NCI-H1436 treated with DMSO at 0.1 percent for 48 hours (cell line): ENCODE measurements at places on chromosomes 16 and 17.

- peak; percentile 12 for DNase-seq
Measured at GRCh38 chr17:42179911-42180410, 981 bp downstream of the KCNH4 start.

GRCh38 chr17:28576758-28577465 is at the start of gene ALDOC:
ALDOC (minus strand) TSS chr17:28576895; CDS start chr17:28575532, 1,363 bp downstream.
- peak; percentile 95 for DNase-seq

GRCh38 chr17:17729620-17730249 is 48.5 kb downstream of the RAI1 start:
- peak; percentile 42 for DNase-seq

DNA sequence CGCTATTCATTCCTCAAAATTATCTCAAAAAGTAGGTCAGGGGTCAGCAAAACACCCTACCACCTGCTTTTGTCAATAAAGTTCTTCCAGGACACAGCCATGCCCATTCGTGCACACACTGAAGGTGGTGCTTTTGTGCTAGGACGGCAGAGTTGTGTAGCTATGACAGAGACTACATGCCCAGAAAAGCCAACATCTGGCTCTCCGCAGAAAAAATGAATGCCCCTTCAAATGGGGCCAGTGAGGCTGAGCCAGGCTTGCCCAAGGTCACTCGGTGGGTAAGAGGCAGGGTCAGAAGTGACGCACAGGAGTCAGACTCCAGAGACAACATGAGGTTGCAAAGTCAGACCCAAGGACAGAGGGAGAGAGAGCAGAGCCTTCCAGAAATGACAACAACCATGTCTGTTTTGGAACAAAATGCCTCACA is 200.1 kb downstream of the XYLT1 start:
- no peak for DNase-seq

DNA sequence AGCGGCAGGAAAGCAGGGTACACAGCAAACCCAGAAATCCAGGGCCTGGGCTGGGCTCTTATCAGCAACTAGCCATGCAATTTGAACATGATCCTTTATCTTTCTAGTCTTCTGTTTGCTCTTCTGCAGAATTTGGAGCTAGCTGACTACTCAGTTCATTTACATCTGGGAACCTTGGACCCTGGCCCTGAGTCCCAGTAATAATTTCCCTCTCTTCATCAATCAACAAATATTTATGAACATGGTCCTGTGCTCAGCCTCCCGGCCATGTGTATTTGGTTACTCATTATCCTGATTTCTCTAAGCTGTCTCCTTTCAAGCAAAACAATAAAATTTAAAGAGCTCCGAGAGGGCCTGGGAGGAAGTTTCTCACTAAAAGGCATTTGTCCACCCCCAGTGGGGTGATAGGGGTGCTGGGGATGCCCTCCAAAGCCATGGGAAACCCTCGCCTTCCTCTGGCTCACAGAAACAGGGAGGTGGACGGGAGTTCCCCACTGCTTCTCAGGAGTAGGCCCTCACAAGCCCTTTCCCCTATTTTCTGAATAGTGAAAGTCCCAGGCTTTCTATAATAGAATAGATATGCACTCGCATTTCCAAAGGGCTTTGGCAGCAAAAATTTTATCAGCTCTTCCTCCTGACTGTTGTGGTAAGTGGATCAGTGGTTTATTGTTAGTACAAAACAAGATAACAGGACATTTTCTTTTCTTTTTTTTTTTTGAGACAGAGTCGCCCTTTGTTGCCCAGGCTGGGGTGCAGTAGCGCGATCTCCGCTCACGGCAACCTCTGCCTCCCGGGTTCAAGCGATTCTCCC is 6.9 kb upstream of the WDR59 start:
- no peak for DNase-seq

DNA sequence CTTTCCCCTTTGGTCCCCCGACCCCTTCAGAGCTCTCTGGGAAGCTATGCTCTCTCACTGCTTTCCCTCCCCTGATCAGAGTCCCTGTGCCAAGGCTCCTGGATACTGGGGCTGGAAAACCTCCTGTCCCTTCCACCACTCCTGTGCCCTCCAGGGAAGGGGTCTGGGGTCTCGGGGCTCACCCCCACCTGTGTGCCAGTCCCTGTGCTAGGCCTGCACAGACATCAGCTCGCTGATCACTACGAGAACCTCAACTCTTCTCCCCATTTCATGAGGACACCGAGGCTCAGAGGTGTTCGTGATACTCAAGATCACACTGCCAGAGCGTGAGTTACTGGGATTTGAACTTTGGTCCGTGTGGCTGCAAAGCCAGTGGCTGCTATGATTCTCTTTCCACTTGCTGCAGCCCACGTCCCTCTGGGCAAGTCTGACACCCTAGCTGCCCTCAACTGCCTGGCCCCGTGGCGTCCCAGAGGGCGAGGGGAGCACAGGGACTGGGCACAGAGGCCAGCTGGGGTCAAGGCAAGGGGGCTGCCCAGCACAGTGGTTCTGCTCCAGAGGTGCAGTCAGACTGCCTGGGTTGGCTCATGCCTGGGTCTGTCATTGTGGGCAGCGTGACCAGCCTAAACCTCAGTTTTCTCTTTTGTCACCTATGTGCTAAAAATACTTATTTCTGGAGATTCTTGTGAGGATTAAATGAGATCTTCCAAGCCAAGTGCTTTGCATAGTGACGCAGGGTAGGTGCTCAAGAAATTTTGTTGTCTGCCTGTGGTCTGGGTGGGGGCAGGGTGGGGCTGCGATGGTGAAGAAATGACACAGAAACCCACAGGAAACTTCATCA is 43.8 kb upstream of the TOB1 start:
- DNase-seq: no peak

DNA sequence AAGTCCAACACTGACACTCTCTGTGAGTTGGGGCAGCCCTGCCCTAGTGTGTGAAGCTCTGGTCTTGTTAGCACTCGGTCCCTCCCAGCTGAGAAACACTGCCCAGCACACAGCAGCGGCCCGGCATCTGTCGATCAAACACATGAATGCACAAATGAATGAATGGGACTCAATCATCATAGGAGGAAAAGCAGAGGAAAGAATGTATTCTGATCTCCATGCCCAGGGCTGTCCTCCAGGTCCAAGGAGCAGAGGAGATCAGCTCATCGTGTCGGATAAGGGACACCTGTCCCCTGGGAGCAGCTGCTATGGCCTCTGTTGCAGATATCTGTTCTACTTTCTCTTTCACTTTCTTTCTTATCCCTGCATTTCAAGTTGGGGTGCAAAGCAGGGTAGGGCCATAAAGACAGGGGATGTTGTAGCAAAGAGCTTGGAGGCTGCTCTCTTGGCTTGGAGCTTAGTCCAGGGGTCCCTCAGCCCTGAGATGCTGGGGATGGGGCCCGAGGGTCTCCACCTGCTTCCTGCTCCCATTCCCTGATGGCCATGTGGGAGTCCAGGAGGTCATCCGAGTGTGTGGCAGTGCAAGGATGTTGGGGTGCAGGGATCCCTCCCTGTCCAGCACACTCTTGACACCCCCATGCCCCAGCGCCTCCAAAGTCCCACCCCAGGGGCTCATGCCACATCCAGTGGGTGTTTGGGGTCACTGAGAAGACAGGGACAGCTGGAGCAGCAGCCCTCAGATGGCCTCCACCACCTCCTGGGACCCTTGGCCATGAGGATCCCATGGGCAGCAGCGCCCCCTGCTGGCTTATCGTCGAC is 88.2 kb downstream of the IRF8 start:
- DNase-seq: no peak

GRCh38 chr17:57744195-57745170 is 616 bp downstream of the CCDC182 start:
- no peak for DNase-seq

- DNase-seq: no peak
Measured at GRCh38 chr16:89358030-89359005, 132.0 kb downstream of the ANKRD11 start.

DNA sequence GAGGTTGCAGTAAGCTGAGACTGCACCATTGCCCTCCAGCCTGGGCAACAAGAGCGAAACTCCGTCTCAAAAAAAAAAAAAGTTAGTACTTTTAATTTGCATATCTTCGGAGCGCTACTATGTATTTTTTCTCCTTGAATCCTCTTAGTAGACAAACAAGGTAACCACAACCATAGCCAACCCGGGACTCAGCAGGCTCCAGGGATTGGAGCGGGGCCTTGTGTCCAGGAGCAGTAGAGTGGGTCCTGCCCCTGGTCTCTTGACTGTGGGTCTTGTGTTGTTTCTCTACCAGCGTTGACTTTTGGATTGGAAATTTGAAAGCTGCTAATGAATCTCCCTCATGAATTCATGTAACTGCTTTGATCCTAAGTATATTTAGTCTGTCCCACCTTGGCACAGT is 32.3 kb downstream of the PRMT7 start:
- no peak for DNase-seq

GRCh38 chr16:67312719-67313118 is 13.8 kb downstream of the KCTD19 start:
- no peak for DNase-seq
